ENCODE measurements at places on chromosomes 1 and 21.

DNA sequence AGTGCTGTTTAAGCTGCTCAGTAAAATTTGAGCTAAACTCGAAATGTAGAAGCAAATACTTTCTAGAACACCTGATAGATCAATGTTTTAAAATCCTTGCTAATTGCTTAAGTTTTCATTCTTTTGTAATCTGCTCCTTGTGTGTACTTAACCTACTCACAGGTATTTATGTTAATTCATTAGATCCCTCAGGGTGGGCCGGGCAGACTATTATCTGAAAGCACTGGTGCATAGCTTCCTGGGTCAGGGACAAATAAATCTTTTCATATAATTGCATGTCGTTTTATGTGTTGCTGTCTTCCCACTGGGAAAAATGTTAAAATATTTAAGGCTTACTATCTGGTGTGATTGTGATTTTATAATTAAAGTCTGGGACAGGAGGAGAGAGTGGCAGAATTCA lies 440.5 kb downstream of the SMYD3 start:
- DNase-seq = no peak

- DNase-seq = no peak
These were observed 221.7 kb downstream of the C1orf94 start for GRCh38 chr1:34398241-34398915.

DNA sequence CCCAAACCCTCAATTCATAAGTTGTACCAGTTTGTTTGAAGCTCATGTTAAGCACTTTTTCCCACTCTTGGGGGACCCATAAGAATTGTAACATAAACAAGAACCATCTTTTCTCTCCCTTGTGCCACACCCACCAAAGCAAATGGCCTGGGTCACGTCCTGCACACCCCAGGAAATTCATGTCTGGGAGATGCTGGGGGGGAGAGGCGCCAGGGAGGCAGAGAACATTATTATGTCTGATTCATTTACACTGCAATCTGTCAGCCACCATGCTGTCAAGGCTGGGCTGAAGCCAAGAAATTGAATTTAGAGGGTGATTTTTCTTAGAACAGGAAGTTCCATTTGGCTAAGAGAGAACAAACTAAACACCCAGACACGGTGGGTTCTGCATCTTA lies 37.2 kb upstream of the IPO9 start:
- DNase-seq = peak; percentile 19

GRCh38 chr1:112284796-112285195 lies 111.2 kb upstream of the CTTNBP2NL start:
- no peak for DNase-seq

DNA sequence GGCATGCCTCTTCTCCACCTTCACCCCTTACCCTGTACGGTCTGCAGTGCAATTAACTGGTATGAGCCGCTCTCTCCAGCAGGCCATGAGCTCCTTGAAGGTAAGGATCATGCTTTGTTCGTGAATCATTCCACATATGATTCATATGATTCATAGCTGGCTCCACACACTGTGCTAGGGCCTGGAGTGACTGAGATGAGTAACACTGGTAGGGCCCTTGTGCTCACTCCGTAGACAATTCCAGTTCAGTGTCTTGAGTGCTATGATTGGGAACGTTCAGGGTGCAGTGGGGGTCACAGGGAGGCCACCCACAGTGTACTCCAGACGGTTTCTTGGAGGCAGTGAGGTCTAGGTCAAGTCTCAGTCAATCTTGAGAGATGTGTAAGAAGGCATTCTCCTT lies 239.8 kb downstream of the LMX1A start:
- DNase-seq = no peak
